ENCODE measurements at places on chromosomes 2 and 18.

DNA sequence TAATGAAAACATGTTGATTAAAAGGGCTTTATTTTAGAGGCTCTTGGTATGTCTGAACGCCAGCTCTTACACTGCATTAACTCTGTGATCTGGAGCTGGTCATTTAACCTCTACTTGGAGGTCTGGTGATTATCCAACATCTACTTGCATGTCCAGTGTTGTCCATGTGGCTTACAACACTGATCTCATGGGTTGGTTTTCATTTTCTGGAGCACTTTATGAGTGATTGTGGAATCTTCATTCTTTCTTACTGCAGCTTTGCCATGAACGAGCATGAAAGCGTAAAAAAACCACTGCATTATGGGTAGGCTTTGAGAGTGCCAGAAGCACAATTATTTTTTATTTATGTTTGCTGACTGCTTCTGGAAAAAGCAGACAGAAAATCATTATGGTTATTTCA lies 4.8 kb downstream of the CCDC195 start:
- no peak for DNase-seq

DNA sequence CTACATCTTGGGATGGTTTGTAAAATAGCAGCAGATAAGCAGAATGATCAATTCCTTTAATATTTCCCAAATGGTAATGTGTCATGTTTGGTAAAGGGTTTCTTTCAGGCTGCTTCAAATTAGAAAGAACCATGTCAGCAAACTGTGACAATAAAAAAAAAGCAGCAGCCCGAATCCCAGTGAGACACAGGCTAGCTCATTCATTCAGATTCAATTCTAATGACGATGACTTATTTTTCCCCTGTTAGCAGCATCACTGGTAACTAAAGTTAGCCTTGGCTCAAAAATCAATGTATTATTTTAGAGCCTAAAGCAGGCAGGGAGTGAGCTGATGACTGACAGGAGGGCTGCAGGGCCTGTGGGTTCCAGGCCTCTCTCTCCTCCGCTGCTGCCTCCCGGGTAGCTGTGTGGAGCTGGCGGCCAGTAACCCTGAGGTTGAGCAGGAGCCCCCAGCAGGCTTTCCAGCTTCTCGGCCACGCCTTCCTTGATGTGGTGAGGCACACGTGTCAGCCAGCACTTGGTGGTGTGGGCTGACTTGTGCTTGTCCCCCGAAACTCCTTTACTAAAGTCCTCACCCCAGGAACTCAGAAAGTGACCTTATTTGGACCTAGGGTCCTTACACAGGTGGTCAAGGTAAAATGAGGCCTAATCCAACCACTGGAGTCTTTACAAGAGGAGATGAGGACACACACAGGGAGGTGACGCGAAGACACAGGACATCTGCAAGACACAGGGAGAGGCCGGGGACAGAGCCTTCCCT lies 120.5 kb upstream of the HS6ST1 start:
- no peak for DNase-seq

GRCh38 chr2:232634206-232635150 lies 1.1 kb downstream of the EFHD1 start:
- no peak for DNase-seq

GRCh38 chr2:133204421-133204820 lies 363.8 kb downstream of the NCKAP5 start:
- DNase-seq = no peak

DNA sequence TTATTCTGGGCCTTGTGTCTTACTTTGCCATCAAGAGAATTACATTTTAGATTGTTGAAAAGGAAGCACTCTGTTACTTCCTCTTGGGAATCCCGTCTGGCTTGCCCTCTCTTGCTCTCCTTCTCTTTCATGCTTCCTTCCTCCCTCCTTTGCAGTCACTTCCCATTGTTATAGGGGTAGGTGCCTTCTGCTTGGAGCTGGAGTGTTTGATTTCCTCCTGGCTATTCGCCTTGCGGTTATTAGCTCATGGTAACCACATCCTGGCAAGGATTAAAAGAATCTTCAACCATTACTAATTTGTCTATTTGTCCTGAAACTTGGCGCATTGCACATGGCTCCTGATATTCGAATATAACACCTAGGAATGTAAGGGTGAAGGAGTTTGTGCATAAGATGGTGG lies 115.0 kb downstream of the CERS6 start:
- DNase-seq = no peak

- DNase-seq = no peak
Observed at GRCh38 chr18:77884454-77884853, 634.8 kb downstream of the GALR1 start.

GRCh38 chr2:109254174-109254904 lies 125.3 kb downstream of the SH3RF3 start:
- no peak for DNase-seq

DNA sequence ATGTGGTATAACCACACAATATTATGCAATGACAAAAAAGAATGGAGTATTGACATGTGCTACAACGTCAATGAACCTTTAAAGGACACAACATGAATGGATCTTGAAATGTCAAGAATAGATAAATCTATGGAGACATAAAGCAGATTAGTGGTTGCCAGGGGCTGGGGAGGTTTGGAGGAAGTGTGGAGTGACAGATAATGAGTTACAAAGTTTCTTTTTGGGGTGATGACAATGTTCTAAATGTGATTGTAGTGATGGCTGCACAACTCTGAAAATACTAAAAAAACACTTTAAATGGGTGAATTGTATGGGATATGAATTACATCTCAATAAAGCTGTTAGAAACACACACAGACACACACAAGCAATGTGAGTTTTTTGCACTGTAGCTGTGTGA lies 37.4 kb upstream of the C1D start:
- no peak for DNase-seq

DNA sequence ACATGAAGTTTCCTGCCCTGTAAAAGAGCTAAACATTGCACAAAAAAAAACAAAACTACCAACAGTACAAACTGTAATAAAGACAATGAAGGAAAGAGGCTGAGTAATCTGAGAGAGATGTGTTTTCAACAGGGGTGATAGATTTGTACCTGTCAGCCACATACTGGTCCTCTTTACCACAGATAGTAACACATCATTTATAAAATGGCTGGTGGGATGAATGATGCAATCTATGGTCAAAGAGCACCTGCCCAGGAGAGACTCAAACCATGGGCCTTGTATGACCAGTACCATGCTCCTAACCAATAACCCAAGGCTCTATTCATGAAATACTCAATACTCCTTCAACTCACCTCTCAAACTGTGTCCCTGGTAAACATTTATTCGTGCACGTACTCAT lies 4.5 kb downstream of the SUCLG1 start:
- no peak for DNase-seq

DNA sequence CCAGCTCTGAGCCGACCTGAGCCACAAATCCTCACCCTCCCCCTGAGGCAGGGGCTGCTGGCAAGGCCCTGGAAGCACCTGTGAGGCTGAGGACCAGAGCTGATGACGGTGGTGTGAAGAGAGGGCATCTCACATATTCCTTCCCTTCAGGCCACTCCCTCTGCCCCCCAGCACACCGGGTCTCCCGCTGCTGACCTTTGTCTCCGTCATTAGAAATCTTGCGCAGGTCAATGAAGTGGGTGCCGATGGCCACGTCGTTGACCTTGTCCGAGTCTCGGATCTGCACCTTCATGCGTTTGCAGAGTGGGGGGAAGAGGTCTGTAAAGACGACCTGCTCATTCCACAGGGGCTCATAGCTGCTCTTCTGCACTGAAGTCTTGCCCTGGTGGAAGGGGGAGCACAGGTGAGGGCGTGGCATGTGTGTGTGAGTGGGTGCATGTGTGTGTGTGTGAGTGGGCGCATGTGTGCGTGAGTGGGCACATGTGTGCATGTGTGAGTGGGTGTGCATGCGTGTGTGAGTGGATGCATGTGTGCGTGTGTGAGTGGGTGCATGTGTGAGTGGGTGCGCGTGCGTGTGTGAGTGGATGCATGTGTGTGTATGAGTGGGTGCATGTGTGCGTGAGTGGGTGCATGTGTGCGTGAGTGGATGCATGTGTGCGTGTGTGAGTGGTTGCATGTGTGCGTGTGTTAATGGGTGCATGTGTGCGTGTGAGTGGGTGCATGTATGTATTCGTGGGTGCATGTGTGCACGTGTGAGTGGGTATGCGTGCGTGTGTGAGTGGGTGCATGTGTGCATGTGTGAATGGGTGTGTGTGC lies 4.5 kb upstream of the OTOF start:
- DNase-seq = no peak

DNA sequence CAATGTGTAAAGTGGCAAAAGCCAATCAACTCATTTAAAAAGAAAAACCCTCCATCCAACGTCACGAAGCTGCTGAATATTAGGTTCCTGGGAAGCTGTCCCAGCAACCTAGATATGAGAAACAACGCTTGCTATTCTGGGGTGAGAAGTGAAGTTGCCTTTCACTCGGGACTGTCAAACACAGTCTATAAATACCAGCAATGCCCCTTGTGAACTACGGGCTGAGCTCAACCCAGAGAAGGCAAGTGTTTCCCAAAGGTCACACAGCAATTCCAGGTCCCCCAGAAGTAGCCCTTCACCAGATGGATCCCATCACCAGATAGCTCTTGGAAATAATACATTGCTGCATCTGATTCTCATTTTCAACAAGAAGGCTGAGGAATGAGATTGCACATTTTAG lies 67.9 kb downstream of the BCL11A start:
- DNase-seq = no peak

DNA sequence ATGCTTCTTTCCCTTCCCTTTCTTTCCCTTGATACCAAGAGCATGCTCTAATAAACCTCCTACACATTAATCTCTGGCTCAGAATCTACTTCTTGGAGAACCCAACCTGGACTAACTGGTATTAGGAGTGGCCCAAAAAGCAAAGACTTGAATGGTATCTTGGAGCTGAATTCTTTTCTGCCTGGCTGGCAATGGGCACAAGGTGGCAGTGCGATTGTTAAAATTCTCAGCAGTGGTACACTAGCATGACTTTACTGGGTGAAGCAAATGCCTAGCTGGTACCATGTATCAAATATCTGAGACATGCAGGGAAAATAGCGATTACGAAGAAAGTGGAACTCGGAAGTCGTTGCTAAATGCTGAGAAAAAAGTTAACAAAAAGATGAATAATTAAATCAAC lies 376.1 kb downstream of the XIRP2 start:
- peak; percentile 1 for DNase-seq

- DNase-seq = no peak
Observed at GRCh38 chr2:222792001-222792611, 68.7 kb upstream of the ACSL3 start.

DNA sequence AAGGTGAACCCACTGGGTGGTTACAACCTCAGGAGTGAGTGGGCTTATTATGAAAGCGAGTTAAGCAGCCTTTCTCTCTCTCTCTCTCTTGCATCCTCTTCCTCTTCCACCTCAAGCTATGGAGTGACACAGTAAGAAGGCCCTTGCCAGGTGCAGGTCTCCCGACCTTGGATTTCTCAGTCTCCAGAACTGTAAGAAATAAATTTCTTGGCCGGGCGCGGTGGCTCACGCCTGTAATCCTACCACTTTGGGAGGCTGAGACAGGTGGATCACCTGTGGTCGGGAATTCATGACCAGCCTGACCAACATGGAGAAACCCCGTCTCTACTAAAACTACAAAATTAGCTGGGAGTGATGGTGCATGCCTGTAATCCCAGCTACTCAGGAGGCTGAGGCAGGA lies 14.4 kb downstream of the MYCN start:
- DNase-seq = no peak

- DNase-seq = peak; percentile 83
Observed at GRCh38 chr2:100214265-100214971, 72.0 kb upstream of the AFF3 start.

GRCh38 chr2:175009917-175010621 lies 4.9 kb upstream of the CHN1 start:
- no peak for DNase-seq

GRCh38 chr2:172461591-172462372 lies 34.4 kb downstream of the ITGA6 start:
- DNase-seq = peak; percentile 34

DNA sequence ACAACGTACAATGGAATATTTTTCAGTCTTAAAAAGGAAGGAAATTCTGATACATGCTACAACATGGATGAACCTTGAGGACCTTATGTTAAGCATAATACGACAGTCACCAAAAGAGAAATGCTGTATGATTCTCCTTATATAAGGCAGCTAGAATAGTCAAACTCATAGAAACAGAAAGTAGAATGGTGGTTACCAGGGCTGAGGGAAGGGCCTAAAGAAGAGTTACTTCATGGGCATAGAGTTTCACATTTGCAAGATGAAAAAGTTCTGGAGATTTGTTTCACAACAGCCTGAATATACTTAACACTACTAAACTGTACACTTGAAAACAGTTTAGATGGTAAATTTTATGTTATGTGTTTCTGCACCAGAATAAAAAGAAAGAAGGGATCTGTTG lies 113.3 kb downstream of the GALNT1 start:
- no peak for DNase-seq

DNA sequence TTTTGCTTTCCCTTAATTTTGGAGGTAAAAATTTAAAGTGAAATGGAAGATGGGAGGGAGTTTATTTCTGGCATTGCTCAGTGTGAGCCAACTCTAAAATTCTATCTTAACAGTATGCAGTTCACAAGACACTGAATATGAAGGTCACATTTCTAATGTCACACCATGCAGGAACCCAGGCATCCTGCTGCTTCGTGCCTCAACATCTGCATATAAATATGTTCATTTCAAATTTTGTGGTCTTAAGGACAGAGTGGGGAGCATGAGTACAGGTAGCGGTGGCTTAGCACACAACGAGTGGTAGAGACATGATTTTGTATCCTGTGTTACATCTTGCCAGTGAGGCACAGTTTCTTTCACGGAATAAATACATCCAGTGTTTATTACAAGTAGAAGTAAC lies 102.4 kb downstream of the ARL4C start:
- DNase-seq = no peak

GRCh38 chr18:36073676-36074075 lies 6.3 kb upstream of the RPRD1A start:
- no peak for DNase-seq

DNA sequence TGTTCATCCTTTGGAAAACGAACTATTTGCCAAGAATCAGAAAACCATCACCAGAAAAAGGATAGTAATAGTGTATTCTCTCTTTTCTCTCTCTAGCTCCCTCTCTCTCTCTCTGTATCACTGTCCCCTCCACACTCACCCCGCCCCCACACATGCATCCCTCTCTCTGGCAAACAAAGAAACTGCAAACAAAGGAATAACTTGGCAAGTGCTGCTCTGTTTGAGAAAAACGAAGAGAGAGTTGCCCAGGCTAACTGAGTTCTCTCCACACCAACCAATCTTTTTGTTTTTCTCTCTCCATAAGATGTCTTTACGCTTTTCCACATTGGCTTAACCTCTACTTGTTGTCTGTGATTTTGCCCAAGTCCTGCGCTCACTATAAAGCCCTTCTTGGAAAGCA lies 316.2 kb downstream of the EPHA4 start:
- no peak for DNase-seq

- no peak for DNase-seq
Observed at GRCh38 chr2:236214376-236214995, 46.3 kb upstream of the GBX2 start.

- DNase-seq = no peak
Observed at GRCh38 chr2:71604726-71605120, 151.4 kb downstream of the DYSF start.

DNA sequence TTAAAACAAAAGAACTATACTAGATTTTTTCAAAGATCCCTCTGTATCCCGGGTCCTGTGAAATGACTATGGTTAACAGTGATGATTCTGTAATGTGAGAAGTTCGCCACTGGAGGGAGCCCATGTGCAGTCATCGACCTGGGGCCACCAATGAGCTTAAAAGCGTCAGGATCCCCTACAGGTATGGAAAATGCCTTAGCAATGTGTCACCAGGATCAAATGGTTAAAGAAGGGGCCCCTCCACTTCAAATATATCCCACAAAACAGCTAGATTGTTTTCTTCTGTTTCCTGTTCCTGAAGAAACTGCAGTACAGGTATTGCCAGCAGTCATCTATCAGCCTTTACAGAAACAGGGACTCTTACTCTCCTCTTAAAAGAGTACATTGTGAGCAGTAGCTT lies 15.3 kb downstream of the CHRNA1 start:
- peak; percentile 17 for DNase-seq

Data from NCI-H1092 treated with DMSO at 0.1 percent for 48 hours (cell line).